Psoas muscle (tissue), 8 donors: ENCODE measurements at places on chromosomes 1 and 21.

- no peak for DNase-seq
These were observed 11.0 kb upstream of the CDC42 start for GRCh38 chr1:22041505-22041904.

DNA sequence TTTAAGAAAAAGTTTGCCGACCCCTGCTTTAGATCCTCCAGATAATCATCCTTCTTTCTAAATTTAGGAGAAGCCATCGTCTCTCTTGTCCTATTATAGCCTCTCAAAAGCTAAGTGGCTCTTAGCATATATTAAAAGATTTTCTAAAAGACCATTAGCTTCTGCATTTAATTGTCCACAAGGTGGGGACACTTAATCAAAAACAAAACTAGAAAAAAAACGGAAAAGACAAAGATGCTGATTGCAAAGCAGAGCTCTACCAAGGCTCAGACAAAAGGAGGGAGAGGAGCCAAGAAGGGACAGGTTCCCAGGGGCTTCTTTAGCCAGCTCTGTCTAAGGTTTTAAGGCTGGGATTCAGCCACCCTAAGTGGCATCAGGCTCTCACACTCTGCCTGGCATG is 128.3 kb upstream of the HMGB4 start:
- DNase-seq: no peak

DNA sequence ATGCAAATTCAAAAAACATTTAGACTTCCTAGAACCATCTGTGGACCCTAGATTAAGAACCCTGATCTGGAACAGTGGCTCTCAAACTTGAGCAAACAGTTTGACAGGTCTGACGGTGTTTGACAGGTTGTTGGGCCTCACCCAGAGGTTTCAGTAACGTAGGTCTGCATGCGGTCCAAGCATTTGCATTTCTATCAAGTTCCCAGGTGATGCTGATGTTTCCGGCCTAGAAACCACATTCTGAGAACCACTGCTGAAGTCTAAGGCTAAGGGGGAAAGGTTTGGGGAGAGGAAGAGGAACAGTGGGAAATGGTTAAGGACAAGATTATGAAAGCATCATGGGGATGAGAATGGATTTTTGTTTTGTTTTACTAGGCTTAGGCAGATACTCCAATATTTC is 48.6 kb downstream of the MDM4 start:
- DNase-seq: no peak

- DNase-seq: no peak
These were observed 61.7 kb downstream of the CHD5 start for GRCh38 chr1:6118415-6118814.

- DNase-seq: no peak
These were observed 141.3 kb downstream of the ZZZ3 start for GRCh38 chr1:77541162-77541545.

- no peak for DNase-seq
These were observed 108.9 kb upstream of the POGK start for GRCh38 chr1:166730299-166730888.

GRCh38 chr1:103958699-103959098 is 209.0 kb downstream of the AMY1C start:
- no peak for DNase-seq

DNA sequence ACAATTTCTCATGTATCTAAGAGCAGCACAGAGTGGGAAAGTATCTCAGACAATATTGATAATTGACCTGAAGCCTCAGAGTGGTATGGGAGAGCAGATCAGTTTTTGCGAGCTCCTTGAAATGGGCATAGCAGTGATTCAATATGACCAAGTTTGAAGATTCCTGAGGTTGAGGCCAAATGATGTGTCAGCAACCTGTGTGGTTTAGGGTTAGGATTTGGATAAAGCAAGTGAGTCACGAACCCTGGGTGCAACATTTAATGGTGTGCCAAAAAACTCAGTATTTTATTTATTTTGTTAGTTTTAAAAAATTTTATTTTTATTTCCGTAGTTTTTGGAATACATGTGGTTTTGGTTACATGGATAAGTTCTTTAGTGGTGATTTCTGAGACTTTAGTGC is 92.5 kb upstream of the C21orf91 start:
- no peak for DNase-seq

GRCh38 chr1:87169263-87169910 is 159.3 kb upstream of the LMO4 start:
- no peak for DNase-seq

- no peak for DNase-seq
These were observed 1719.5 kb downstream of the MRPL39 start for GRCh38 chr21:23887725-23888306.

DNA sequence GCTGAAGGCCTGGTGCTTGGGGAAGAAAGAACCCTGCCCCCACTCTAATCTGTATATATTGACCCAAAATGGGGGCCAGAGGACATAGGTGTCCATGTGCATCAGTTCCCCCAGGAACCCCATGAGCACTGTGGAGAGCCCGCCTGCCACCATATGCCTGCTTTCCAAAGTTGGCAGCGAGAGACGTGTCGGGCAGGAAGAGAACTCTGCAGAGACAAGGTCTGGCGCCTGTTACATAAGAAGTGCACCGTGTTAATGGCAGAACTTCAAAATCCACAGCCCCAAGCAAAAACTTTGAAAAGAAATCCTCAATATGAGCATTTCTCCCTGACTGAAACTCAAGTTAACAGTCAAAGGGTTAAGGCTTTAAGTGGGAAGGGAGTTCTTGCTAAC is 8.0 kb downstream of the CTNNBIP1 start:
- no peak for DNase-seq

GRCh38 chr1:27473755-27474154 is 16.2 kb downstream of the WASF2 start:
- no peak for DNase-seq

DNA sequence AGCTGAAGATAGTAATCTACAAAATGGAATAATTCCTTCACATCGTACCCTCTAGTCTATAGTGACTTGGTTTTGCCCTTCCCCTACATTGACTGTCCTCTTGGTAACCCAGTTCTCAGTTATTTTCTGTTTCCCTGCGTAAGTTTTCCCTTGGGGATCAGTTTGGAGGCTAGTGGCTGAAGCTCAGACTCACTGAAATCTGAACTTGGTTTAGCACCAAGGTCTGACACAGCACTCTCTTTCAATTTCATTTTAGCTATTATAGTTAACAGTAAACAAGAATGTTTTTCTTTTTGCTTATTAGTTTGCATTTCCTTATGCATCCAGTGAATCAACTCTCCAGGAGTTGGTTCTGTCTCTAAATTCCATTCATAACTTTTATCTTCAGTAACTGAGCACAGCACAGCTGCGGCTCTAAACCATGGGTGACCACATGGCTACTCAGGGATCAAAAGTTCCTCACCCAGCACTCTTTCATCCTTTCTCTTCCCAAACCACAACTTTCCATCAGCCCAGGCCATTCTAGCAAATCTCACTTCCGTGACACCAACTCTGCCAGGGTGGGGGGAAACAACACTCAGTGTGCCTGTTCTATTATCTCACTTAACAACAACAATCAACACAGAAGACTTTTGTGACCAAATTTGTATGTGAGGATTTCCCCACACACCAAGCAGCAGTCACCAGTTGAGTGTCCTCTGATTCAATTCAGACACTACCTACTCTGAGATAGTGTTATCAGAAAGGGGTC is 17.6 kb upstream of the IFI6 start:
- DNase-seq: no peak

DNA sequence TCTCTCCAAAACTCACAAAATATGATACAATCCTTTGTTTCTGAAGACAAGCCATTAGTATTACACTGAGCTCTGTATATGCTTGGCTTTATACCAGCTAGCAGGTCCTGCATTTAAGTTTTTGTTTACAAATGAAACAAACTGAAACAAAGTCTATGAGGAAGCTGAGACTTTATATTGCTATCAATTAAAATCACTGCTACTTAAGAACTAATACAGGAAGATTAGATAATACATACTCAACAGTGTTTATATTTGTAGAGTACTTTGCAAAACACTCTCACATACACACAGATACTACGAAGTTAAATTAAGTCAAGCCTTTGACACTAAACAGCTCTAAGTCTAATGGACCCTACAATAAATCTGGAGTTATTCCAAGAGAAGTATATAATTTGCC is 247.4 kb downstream of the CRB1 start:
- DNase-seq: no peak

DNA sequence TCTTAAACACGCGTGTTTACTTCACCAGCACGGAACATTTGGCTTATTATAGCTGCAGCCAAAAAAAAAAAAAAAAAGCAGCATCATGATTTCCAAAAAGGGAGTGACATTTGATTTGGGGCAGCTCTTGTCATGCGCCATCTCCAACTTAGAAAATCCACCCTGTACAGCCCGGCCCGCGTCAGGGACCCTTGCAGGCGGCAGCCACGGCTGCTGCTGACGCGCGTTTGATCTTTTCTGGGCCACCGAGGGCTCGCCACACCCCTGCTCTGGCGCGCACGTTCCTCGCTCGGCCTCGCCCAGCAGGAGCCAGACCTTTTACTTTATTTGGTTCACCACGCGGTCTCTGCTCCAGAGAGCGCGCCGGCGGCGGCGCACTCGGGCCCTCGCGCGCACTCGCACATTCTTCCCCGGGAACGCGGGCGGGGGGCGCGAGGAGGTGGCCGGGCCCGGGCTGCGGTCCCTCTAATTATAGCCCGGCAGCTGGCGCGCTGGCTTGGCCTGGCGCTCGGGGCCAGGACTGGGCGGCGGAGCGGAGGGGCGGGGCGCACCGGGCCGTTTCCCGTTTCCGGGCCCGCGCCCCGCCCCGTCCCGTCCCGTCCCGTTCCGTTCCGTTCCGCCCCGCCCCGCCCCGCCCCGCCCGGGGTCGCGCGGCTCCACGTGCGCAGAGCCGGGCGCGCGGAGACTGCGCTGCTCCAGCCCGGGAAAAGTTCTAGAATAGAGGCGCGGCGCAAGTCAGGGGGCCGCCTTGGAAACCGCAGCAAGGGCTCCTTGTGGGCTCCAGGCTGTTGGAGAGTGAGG is 10.2 kb downstream of the IRF2BP2 start:
- peak; percentile 96 for DNase-seq

DNA sequence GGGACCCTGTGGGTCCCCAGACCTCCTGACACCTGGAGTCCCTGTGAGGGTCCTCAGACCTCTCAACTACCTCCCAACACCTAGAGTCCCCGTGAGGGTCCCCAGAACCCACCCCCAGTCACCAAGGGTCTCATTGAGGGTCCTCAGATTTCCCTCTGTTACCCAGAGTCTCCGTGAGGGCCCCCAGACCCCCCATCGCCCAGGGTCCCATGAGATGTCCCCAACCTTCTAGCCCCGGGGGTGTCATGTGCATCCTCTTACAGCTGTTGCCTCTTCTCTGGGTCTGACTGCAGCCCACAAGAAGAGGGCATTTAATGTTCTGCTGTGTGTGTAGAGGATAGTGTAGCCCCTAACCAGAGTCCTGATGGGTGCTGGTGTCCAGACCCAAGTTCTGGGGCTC is 2.0 kb upstream of the GJC2 start:
- DNase-seq: no peak

- no peak for DNase-seq
These were observed 541.7 kb upstream of the PBX1 start for GRCh38 chr1:164017239-164017638.

DNA sequence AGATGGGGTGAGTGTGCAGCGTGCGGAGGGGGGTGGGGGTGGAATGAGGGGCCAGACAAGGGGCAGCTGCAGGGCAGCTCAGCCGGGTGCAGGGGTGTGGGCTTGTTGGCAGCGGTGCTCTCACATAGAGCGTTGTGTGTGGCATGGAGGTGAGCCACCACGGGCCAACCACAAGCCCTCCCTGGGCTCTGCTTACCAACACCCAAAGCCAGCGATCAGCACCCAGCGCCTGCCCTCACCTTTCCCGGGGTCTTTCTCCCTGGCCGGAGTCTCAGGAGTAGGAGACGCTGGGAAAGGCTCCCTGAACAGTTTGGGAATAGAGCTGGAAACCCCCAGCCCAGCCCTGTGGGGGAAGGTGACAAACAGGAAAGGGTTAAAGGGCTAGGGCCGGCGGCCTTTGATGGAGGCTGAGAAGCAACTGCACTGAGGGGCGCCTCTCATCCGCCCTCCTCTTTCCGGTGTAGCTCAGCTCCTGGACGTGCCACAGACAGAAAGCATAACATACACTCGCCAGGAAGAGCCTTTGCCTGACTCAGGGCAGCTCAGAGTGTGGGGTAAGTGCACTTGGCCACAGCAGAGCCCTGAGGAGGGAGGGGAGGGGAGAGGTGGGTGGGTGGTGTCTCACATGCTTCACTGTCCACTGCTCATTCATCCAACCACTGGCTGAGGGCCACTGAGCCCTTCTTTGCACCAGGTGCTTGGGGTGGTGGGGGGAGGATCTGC is 577 bp downstream of the IKBKE start:
- no peak for DNase-seq

DNA sequence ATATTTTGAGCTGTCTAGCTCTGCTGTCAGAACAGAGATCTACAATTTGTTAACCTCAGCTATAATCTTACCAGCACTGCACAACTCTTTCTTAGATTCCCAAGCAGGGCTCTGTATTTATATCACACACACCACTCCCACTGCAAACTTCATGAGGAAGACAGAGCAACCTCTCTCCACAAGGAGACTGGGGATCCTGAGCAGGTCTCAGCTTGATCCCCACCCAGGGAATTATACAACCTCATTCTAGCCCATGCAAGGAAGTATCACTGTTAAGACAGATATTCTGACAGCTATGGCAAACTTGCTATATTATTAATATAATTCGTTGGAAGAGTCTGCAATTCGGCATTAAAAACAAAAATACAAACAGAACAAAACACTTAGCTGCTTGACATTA is 40.4 kb downstream of the EGLN1 start:
- DNase-seq: no peak

DNA sequence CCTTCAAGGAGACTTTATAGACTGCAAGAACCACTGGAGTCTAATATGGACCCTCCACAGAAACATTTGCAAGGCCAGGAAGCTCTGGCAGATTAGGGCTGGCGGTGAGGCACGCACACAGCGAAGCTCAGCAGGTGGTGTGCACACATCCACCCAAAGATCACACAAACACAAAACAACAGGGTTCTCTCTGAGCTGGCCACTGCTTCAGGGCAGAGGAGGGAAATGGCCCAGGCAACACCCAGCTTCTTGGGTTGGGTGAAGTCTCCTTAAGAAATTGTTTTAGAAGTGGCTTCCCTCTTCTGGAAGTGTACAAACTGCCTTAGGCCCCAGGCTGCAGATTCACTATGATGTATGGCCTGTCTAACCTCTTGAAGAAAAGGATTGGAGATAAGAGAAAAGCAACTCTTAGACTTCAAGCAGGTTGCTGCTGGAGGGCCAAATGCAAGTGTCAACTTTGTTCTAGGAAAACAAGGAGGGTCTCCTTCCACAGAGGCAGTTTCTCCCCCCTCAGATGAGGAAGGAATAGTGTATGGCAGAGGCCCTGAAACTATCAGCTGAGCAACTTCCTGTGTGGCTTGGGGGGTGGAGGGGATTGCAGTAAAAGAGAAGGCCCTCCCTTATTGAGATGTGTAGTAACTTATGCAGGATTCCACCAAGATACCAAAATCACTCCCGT is 2.0 kb downstream of the RCSD1 start:
- no peak for DNase-seq

- no peak for DNase-seq
These were observed 28.4 kb upstream of the AHCTF1 start for GRCh38 chr1:246959944-246960693.
